ENCODE measurements at places on chromosomes 16 and 17.

- DNase-seq = no peak
Observed at GRCh38 chr16:82043680-82044584, 8.9 kb downstream of the HSD17B2 start.

GRCh38 chr16:23673971-23674614, 4.6 kb upstream of the PLK1 start:
- DNase-seq = no peak

- no peak for DNase-seq
Observed at GRCh38 chr16:85378145-85379040, 234.7 kb upstream of the GSE1 start.

- DNase-seq = no peak
Observed at GRCh38 chr16:56042416-56042815, 148.9 kb upstream of the GNAO1 start.
